ENCODE measurements at places on chromosomes 1 and 21.

DNA sequence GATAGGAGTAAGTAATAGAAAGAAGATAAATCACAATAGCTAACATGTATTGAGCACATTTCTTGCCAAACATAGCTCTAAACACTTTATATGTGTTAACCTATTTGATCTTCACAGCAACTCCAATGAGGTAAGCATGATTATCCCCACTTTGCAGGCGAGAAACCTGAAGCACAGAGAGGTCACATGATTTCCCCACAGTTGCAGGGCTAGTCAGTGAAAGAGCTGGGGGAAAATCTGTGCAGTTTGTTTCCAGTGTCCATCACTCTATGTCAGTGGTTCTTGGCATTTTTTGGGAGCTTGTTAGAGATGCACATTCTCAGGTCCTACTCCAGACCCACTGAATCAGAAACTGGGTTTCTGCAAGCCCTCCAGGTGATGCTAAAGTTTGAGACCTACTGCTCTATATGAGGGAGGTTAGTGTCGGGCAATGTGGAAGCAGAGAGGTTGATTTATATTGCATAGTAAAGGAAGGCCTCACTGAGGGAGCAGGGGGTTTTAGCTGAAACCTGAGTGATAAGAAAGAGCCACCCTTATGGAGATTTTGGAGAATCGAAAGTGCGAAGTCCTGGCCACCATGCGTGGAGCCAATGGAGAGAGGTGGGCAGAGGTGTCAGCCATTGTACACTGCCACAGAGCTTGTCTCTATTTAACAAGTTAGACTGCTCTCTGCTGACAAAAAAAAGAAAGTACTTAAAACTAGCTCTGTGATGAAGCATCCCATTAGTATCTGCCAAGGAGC, 20.9 kb downstream of the MCOLN3 start:
- no peak for DNase-seq

GRCh38 chr1:70438529-70438928, 27.5 kb downstream of the CTH start:
- DNase-seq = no peak

- DNase-seq = no peak
Observed at GRCh38 chr1:221396526-221396925, 345.4 kb downstream of the DUSP10 start.

DNA sequence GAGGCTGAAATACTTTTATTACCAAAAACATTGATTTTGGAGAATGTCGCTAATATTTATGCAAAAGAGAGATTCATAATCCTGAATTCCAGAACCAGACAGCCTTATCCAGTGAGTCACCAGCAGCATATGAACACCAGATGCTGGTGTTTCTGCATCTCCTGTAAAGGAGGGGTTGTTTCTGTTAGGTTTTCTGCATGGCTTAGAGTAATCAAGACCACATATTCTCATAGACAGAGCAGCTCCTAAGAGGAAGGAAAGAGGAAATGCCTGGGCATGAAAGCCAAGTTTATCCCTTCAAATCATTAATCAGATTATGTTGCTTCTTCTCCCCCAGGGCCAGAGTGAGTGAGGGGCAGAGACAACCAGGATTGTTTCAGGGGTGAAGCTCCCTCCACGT, 86.2 kb downstream of the NGF start:
- no peak for DNase-seq

DNA sequence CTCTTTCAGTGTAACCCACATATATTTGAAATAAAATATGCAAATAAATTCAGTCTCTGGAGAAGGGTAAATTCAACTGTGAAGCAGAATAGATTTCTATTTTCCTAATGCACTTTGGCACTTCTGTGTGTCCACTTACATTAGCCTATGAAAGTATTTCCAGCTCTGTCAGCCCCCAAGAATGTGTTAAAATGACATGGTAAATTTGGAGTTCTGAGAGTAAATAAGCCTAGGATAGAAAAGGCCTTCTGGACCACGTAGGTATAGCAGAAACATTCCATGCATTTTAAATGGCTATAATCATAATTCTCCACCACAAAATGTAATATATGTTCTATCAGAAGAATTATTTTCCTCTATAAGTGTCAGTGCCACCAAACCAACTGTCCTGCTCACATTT, 276.2 kb downstream of the NEGR1 start:
- DNase-seq = no peak

GRCh38 chr1:234093741-234094140, 189.3 kb downstream of the SLC35F3 start:
- DNase-seq = no peak

Measured in activated CD4-positive, alpha-beta T cell treated with anti-CD3 and anti-CD28 coated beads, Interleukin-2, amount 50 U/mL, for 1 hour (primary cell).